ENCODE measurements at places on chromosomes 16 and 17.

DNA sequence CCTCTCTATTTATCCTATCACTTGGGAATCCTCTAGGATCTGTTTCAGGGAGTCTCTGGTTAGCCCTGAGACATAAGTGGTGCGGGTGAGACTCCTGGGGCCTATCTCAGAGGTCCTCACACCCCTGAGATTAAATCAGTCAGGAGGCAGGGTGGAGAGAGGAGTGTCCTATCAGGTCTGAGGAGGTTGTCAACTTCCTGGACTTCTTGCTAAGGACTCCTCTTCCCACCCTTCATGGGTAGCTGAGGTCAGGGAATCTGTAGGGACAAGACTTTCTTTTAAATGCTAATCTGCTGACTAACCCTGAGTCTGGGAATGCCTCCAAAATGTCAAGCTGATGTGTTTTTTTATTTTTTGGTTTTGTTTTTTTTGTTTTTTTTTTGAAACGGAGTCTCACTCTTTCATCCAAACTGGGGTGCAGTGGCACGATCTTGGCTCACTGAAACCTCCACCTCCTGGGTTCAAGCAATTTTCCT is 6.6 kb upstream of the ARMC5 start:
- DNase-seq = no peak

GRCh38 chr17:65072660-65073071 is 16.1 kb upstream of the GNA13 start:
- DNase-seq = no peak

GRCh38 chr16:66935314-66936011 is at the start of gene CES2:
TSS of gene CES2 (plus strand) at chr16:66935516. CDS start at chr16:66935636, 120 bp downstream.
- DNase-seq = peak; percentile 39

DNA sequence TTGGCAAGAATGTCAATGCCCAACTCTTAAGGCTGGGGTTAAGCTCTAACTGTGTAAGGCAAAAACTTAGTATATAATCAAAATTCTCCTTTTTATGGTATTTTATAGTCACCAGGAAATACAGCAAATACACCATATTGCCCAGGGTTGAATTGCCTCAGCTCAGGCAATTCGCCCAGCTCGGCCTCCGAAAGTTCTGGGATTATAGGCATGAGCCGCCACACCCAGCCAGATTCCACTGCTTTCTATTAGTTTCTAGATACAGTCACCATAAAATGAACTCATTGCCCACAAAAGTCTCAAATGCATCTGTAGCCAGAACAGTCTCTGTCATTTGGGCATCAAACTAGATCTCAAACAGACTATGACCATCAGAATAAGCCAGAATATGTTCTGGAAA is 238.7 kb upstream of the TOX3 start:
- no peak for DNase-seq

DNA sequence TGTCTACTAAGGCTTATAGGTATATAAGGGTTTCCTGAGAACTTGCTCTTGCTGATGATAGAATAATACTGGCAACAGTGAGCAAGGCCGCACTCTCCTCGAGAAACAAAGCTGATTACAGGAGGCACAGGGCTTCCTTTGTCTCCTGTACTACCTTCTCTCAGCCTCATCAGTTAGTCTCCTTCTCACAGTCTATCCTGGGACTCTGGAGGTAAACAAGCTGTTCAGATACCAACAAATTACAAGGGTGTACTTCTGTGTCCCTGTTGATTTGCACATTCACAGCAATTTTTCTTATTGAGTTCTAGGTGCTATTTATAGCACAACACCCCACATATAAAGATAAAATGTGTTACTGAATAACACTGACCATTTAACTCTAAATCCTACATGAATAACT is 98.7 kb downstream of the TRIM37 start:
- DNase-seq = no peak

Measured in NCI-H526 (cell line).